ENCODE measurements at places on chromosomes 13 and 19. TPM values are rescaled to one million over a fixed set of nuclear protein-coding genes. Genes with fewer than 3 reads are reported as not detected.

The RFPL4A gene
- 2.3 TPM for total RNA-seq

The FBXO17 gene
- total RNA-seq = 13.6 TPM

The PLPPR3 gene
- 0.16 TPM for total RNA-seq

The SLITRK6 gene
- not detected for total RNA-seq

The PSG3 gene
- total RNA-seq = 0.13 TPM

The ATP4A gene
- not detected for total RNA-seq

The PPP1R12C gene
- total RNA-seq = 34.8 TPM

The SEMA6B gene
- 136 TPM for total RNA-seq

The PRKCG gene
- total RNA-seq = not detected

The FLT3LG gene
- total RNA-seq = 1.3 TPM

The BIVM gene
- total RNA-seq = 8.9 TPM

The ZNF460 gene
- total RNA-seq = 106 TPM

The TMPRSS9 gene
- not detected for total RNA-seq

The CCDC61 gene
- total RNA-seq = 8.2 TPM

The PPAN gene
- 21.0 TPM for total RNA-seq

The ERICH4 gene
- not detected for total RNA-seq

The ENOX1 gene
- under 0.01 TPM for total RNA-seq

The F2RL3 gene
- 7.0 TPM for total RNA-seq

The ADGRE3 gene
- not detected for total RNA-seq

The ZNF541 gene
- total RNA-seq = 0.50 TPM

The CBLC gene
- 0.06 TPM for total RNA-seq

The OR7D2 gene
- not detected for total RNA-seq

The SPINT2 gene
- 61.4 TPM for total RNA-seq

The OSCAR gene
- total RNA-seq = not detected

The ZNF534 gene
- 0.06 TPM for total RNA-seq

The CPB2 gene
- total RNA-seq = not detected

The KBTBD7 gene
- total RNA-seq = 7.7 TPM

The SIGLEC14 gene
- total RNA-seq = not detected

The VSIG10L gene
- under 0.01 TPM for total RNA-seq

The NMRK2 gene
- not detected for total RNA-seq

The TNFSF11 gene
- not detected for total RNA-seq

The LAIR1 gene
- not detected for total RNA-seq

The FGF21 gene
- not detected for total RNA-seq

The POGLUT2 gene
- total RNA-seq = 23.3 TPM

The CAPNS1 gene
- 343 TPM for total RNA-seq

The CGB1 gene
- total RNA-seq = not detected

The PABPC3 gene
- under 0.01 TPM for total RNA-seq

The DAND5 gene
- total RNA-seq = 0.06 TPM

The CGB8 gene
- total RNA-seq = not detected

The FPR3 gene
- not detected for total RNA-seq
